ENCODE measurements at places on chromosomes 7 and 10.

- no peak for DNase-seq
Observed at GRCh38 chr7:17773289-17773626, 167.0 kb downstream of the SNX13 start.

DNA sequence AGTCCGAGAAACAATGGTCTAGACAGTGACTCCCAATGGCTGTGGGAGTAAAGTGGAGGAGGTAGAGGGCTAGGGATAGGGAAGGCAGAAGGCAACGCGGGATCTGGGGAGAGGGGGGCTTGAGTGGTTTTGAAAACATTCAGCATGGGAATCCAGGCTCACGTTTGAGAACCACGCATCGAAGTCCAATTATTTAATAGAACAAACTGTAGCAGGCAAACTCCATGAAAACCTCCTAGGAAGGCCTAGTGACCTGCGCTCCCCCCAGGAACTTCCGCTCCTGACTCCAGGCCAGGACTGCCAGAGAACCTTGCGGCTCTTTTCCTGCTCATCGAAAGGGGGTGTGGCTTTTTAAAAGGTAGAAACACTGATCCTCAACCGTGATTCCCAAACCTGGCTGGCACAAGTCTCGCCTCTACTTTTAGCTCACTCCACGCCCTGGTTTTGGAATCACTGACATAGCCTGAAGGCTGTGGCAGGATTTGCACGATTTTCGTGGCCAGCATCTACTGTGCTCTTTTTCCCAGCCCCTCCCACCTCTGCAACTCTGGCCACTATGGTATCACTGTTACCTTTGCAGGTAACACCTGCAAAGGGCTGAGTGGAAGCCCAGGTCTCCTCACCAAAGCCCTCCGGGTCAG, 43.4 kb downstream of the MYOF start:
- no peak for DNase-seq

GRCh38 chr10:29973921-29974320, 85.5 kb downstream of the JCAD start:
- DNase-seq = no peak

DNA sequence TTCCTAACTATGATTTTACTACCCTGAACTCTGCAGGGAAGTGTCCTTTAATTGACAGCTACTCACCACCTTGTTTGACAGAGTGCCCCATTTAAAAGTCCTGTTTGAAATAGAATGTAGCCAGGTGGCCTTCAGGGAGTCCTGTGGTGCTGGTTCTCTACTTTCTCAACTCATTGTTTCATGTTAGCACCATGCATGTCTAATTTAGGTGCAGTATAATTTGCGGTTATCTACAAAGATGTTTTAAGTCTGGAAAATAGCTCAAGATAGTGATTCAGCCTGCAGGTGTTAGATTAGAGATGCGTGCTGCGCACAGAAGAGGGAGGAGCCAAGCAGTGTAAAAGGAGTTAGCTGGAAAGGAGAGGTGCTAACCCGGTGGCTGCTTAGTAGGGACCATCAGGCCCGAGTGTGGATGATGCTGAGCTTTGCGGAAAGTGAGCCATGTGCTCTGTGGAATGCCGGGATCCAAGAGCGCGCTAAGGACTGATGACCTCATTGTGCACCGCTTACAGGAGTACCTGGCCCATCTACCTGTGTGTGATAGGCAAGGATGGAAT, 1.2 kb downstream of the CCM2 start:
- DNase-seq = peak; percentile 73

GRCh38 chr7:150976529-150977381, 1.4 kb downstream of the KCNH2 start:
- no peak for DNase-seq

DNA sequence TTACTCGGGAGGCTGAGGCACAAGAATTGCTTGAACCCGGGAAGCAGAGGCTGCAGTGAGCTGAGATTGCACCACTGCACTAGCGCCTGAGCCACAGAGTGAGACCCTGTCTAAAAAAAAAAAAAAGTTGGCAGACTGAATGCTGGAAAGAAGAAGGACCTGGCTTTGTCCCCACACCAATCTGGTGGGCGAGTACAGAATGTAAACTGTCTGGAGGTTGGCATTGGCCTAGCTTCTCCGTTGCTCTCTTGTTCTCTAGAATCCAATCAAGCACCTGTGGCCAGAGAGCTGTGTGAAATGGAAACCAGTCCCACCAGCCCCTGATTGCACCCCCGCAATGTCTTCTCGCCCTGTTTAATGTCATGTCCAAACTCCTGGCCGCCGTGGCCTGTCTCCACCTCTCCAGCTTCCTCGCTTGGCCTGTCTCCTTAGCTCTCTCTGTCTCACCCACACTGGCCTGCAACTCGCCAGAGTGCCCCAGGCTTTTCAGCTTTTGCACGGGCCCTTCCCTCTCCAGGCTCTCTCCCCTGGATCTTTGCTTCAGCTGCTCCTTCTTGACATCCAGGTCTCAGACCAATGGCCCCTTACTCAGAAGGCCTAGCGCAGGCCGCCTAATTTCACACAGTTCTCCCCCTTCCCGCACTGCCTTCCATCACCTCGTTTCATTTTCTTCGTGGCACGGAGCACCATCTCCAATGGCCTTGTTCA, 670 bp upstream of the AGK start:
- DNase-seq = no peak

- no peak for DNase-seq
Observed at GRCh38 chr7:78134256-78134655, 335.7 kb downstream of the PHTF2 start.

GRCh38 chr10:97713826-97714400, 383 bp downstream of the MARVELD1 start:
- peak; percentile 64 for DNase-seq

DNA sequence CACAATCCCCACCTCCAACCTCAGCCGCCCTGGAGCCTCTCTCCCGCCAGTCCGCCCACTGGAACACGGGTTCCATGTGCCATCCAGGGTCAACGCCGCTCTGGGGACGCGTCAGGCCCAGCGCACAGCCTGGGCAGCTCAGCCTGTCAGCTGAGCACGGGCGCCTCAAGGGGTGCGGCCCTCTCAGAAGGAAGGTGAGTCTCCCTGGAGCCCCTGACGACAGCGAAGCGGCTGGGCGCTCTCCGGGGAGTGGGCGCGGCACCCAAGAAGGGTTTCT, 1.2 kb upstream of the SLC18A3 start:
- no peak for DNase-seq

DNA sequence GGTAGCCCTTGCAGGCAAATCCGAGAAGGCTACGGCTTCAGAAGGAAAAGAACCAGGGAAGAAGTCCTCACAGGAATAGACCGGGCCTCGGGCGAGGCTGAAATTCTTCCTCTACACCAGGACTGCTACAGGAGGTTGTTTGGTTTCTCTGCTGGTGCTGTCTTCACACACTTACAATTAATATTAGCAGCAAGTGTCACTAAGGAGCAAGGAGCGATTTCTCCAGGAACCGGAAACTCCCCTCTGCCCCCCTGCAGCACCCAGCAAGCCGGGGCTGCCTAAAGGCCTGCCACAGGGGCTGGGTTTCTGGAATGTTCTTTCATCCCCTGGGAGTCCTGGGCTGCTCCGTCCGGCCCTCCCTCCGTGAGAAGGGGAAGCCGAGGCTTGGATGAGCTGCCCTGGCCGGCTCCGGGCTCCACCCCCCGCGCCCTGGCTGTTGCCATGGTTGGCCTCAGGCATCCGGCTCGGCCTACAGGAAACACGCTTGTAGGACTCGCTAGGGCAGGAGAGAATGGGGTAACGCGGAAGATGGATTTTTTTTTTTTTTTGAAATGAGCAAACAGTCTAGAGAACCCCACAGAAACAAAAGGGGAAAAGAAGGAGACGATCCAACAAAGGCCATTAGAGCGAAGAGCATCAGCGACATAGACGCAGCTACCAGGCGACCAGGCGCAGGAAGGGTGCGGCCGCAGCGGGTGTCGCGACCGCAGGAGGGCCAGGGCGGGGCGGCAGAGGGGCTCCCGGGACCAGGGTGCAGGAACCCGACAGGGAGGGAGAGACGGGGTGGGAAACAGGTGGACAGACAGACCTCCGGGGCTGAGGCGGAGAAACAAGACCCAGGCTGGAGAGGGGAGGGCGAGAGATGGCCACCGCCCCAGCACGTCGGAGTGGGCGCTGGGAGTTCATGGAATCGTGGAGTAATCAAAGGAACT, 33.0 kb downstream of the EN2 start:
- peak; percentile 33 for DNase-seq

All from CD4-positive, alpha-beta T cell treated with Interleukin-12 subunit alpha and Interleukin-12 subunit beta, for 1 hour (primary cell).